ENCODE measurements at places on chromosomes 4 and X.

- DNase-seq, result no peak
Observed at GRCh38 chr4:15963576-15963975, 601 bp upstream of the FGFBP2 start.

- DNase-seq, result no peak
Observed at GRCh38 chr4:42596918-42597317, 60.0 kb downstream of the ATP8A1 start.

DNA sequence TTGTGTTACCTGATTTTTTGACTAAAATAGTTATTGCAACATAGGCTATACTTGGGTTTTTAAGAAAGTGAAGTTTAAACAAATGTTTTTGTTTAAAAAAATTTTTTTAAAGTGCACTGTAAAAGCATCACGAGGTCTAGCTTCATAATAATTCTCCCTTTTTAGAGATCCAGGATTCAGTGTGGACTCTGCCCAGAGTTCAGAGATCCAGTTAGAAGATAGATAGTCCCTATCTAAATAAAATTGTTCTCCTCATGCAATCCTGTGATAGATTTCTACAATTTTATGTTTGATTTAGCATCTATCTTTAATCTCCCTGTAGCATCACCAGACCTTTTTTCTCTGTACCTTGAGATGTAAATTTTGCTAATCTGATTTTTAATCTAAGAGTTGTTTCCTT lies 85.5 kb upstream of the HPGD start:
- no peak for DNase-seq

DNA sequence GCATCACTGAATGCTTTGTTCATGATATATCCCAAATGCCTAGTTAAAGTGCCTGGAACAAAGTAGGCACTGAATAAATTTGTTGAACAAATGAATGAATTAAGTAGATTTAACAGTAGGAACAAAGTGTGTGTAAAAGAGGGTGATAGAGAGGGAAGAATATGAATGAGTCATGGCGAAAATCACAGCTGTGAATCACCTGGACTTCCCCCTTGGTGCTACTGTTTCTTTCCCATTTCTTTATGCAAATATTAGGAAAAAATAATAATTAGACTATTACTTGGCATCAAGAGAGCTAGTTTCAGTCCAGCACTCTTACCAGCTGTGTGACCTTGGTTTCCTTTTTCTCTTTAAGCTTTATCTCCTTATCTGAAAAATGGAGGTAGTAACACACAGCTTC lies 9.2 kb downstream of the SPIN3 start:
- DNase-seq, result no peak

DNA sequence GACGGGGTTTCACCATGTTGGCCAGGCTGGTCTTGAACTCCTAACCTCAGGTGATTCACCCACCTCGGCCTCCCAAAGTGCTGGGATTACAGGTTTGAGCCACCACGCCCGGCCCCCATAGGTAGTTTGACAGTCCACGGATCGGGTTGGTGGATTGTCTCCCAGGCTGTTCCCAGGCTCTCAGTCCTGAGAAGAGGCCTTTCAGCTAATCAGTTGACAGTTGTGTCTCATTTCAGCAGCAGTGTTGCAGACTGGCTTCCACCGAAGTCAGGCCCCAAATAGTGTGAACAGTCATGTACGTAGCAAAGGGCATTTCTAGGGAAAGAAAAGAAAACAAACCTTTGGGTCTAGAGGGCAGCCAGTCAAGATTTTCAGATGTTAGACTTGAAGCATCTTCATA lies 102.4 kb upstream of the TLR3 start:
- DNase-seq, result no peak

DNA sequence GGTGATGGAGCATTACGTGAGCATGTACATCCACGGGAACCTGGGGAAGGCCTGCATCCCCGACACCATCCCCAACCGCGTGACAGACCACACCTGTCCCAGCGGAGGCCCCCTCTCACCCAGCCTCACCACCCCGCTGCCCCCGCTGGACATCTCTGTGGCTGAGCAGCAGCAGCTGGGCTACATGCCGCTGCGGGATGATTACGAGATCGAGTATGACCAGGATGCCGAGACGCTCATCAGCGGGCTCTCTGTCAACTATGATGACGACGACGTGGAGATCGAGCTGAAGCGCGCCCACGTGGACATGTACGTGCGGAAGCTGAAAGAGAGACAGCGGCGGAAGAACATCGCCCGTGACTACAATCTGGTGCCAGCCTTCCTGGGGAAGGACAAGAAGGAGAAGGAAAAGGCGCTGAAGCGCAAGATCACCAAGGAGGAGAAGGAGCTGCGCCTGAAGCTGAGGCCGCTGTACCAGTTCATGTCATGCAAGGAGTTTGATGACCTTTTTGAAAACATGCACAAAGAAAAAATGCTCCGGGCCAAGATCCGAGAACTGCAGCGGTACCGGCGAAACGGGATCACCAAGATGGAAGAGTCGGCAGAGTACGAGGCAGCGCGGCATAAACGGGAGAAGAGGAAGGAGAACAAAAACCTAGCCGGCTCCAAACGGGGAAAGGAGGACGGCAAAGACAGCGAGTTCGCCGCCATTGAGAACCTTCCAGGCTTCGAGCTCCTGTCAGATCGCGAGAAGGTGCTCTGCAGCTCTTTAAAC lies 11.1 kb downstream of the TADA2B start:
- no peak for DNase-seq

GRCh38 chrX:133880032-133880443 lies 105.4 kb downstream of the GPC3 start:
- no peak for DNase-seq

GRCh38 chr4:15794905-15795304 lies 16.8 kb downstream of the CD38 start:
- DNase-seq, result no peak

DNA sequence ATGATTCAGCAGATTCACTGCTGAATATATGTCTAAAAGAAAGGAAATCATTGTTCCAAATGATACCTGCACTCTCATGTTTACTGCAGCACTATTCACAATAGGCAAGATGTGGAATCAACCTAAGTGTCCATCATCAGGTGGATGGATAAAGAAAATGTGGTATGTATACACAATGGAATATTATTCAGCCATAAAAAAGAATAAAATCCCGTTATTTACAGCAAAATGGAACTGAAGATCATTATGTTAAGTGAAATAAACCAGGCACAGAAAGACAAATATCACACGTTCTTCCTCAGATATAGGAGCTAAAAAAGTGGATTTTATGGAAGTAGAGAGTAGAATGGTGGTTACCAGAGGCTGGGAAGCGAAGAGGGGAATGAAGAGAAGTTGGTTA lies 130.4 kb downstream of the STIM2 start:
- no peak for DNase-seq

- DNase-seq, result no peak
Observed at GRCh38 chrX:46758163-46758955, 559 bp downstream of the SLC9A7 start.

GRCh38 chrX:72159769-72160168 lies 21.8 kb upstream of the PIN4 start:
- no peak for DNase-seq

DNA sequence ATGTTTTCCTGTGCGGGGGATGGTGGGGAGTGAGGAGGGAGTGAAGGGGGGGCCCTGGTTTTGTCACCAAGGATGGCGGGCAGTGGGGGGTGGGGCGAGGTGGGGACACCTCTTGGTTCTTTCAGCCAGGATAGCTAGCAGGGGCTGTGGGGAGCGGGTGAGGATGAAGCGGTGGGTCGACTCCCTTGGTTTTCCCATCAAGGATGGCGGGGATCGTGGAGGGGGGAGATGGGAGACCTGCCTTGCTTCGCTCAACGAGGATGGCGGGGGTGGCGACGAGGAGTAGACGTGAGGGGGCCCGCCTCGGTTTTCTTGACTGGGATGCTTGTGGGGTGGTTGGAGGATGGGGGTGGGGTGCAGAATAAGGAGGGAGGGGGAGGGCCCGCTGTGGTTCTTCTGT lies 643 bp downstream of the FHL1 start:
- DNase-seq, result no peak

DNA sequence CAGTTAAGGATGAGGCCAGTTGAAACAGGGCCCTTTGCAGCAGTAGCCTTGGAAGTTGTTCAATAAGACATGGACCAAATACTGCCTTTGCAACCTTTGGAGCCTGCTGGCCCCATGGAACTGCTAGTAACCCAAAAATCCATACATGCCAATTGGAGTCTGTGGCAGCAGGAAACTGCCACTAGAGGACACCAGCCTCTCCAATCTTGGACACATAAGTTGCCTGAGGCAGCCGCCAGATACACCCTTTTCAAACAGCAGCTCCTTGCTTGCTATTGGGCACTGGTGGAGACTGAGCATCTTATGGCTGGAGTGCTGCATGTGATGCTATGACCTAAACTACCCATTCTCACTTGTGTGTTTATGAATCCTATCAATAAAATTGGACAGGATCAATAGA lies 14.8 kb upstream of the LAP3 start:
- no peak for DNase-seq

DNA sequence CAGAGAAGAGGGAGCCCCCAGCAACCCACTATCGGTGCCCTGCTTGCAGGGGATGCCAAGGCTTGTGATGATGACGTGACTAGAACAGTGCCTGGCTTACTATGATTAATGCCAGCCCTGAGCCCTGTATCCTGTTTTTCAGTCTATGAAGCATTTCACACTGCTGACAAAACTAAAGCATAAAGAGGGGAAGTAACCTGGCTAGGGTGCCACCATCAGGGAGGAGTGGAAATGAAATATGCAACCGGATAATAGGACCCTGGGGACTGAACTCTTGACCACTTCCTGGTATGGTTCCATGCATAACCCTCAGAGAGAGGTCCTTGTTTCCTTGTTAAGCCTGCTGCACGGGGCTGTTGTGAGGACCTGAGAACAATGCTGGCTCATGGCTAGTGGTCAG lies 50.3 kb downstream of the MED28 start:
- DNase-seq, result no peak

GRCh38 chrX:46782034-46782433 lies 23.1 kb upstream of the SLC9A7 start:
- no peak for DNase-seq

- DNase-seq, result no peak
Observed at GRCh38 chr4:8439168-8439567, 1.4 kb downstream of the ACOX3 start.

- DNase-seq, result no peak
Observed at GRCh38 chr4:20062054-20062453, 189.7 kb upstream of the SLIT2 start.

DNA sequence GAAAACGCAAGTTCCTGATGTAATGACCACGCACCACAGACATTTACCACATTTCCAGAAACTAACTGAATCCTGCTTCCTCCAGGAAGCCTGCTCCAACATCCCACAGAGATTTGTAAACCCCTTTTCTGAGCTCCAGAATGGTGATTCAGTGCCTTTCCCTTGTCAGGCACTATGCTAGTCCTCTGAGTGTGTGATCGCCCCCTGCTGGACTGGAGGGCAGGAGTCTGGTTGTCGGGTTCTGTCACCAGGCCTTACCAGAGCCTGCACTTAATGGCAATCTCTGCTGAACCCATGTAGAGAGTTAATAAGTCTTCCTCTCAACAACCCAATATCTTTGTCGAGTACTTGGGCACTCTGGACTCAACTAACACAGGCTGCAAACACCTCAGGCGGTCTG lies 14.5 kb upstream of the KDM5C start:
- DNase-seq, result no peak

- DNase-seq, result no peak
Observed at GRCh38 chr4:144902614-144903013, 195.4 kb downstream of the ANAPC10 start.

DNA sequence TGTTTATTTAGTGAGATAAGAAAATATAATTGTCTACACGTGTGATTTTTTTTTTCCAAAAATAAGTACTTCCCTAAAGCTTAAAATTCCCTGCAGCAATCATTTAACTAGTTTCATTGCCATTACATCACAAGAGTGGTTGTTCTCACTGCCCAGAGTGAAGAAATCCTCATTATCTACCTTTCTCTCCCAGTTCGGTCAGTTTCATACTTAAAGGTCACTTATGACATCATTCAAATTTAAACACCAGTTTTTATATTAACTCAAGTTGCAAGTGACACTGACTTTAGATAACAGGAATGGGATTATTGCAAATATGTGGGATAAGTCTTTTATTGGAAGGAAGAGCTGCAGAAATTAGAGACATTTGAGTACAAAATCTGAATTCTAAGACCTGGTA lies 1699.8 kb upstream of the IGFBP7 start:
- no peak for DNase-seq

- DNase-seq, result no peak
Observed at GRCh38 chrX:118211891-118212816, 95.5 kb upstream of the KLHL13 start.

- no peak for DNase-seq
Observed at GRCh38 chr4:78788007-78788889, 12.1 kb downstream of the BMP2K start.

GRCh38 chr4:130335417-130336194 lies 1239.7 kb downstream of the C4orf33 start:
- DNase-seq, result no peak

- no peak for DNase-seq
Observed at GRCh38 chr4:123446865-123447474, 50.4 kb downstream of the SPRY1 start.

GRCh38 chr4:182835006-182835740 lies 82.0 kb downstream of the DCTD start:
- DNase-seq, result no peak

DNA sequence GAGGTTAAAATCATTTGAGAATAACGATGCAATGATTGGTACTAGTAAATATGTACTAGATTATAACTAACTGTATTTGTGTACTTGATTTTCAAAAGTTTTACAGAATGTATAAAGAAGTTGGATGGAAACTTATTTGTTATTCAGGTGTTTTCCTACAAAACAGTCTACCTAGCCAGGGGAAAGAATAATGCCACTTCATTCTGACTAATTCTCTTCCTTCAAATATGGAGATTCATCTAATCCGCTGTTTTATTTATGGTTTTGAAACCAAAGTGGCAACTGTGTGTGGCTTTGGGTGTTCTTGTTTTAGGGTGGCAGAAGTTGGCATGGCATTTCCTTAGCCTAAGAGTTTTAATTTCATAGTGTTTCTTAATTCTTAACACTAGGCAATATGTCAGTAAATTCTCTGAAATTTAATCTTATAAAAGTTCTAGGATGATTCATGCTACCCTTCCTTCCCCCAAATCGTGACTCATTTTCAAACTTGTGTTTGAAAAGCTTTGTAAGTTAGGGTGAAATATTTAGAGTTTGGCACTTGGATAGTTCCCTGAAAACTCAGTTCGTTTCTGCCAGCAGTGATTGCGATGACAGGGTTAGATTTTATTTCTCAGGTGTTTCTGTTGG lies 62.6 kb downstream of the DCLK2 start:
- DNase-seq, result no peak

DNA sequence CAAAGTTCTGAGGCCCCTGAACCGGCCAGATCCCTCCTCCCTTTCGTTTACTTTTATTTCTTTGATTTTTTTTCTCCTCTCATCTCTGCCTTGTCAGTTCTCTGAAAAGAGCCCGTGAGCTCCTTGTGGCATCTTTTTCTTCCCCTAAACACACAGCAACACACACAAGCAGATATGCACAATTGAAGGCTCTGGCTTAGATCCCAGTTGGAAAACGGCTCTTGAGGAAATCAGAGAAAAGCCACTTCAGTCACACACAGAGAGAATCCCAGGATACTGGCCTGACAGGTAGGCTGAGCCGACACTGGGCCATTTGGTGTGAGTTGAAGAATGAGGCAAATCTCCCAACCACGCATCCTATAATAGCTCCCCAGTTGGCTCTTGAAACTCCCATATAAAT lies 12.9 kb downstream of the DIPK2B start:
- no peak for DNase-seq

Data from cerebellar nuclear complex (tissue), 1 donor.